ENCODE measurements at places on chromosomes 6 and 20. TPM values are rescaled to one million over a fixed set of nuclear protein-coding genes. Genes with fewer than 3 reads are reported as not detected.

Gene TAAR8
- not detected for total RNA-seq

Gene CTSA
- 142 TPM for total RNA-seq

Gene FOXP4
- total RNA-seq = 7.8 TPM

Gene WFDC2
- not detected for total RNA-seq

Gene SGK1
- total RNA-seq = 15.7 TPM

Gene ANKRD66
- total RNA-seq = not detected

Gene BTNL2
- not detected for total RNA-seq

Gene EDN1
- total RNA-seq = 2.6 TPM

Gene HLA-DQB2
- not detected for total RNA-seq

Gene HLA-DQB1
- not detected for total RNA-seq

Gene ATP6V1G2
- total RNA-seq = 2.1 TPM

Gene GLP1R
- total RNA-seq = not detected

Gene ZNF318
- 10.2 TPM for total RNA-seq

Gene GSTA3
- total RNA-seq = not detected

Gene SLC17A3
- not detected for total RNA-seq

Gene HLA-DPA1
- total RNA-seq = 2.8 TPM

Gene PBOV1
- total RNA-seq = not detected

Measured in cardiac ventricle fibroblast (primary cell).